ENCODE measurements at places on chromosomes 3 and 15.
A peak's percentile ranks its signal among the peaks of the same experiment; 100 is the strongest.

DNA sequence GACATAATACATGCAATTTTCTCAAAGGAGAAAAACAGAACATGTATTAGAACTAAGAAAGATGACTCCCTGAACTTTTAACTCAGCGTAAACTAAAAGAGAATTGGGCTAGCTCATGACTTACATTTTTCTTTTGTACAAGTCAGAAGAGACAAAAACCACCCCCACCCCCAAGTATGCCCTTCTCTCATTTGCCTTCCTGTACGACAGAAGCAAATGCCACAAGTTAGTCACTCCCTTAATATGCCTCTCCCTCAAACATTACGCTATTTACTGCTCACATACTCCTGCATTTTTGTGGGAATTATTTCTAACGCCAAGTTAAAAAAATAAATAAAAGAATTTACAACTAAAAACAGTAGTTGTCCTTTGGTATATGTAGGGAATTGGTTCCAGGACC, 22.0 kb downstream of the CPEB1 start:
- no peaks in the 10 kb centered on the region for H3K4me1 ChIP-seq
- no peak overlapping the region for H3K4me3 ChIP-seq
- no peaks in the 10 kb centered on the region for H3K36me3 ChIP-seq
- no peak for DNase-seq

GRCh38 chr3:128753715-128754114, 27.7 kb downstream of the RAB7A start:
- no peak for DNase-seq
- H3K36me3 ChIP-seq = no peaks in the 10 kb centered on the region
- H3K4me1 ChIP-seq = no peaks in the 10 kb centered on the region
- H3K27ac ChIP-seq = no peak overlapping the region
- H3K27me3 ChIP-seq = no peaks in the 10 kb centered on the region

- H3K4me3 ChIP-seq = peak overlapping the region; percentile 43
- no peak for DNase-seq
- H3K4me1 ChIP-seq = peaks cover 19% of the 10 kb centered on the region
- H3K27me3 ChIP-seq = no peaks in the 10 kb centered on the region
- H3K27ac ChIP-seq = peak overlapping the region; percentile 52
Observed at GRCh38 chr3:112086875-112087524, 811 bp downstream of the C3orf52 start.

DNA sequence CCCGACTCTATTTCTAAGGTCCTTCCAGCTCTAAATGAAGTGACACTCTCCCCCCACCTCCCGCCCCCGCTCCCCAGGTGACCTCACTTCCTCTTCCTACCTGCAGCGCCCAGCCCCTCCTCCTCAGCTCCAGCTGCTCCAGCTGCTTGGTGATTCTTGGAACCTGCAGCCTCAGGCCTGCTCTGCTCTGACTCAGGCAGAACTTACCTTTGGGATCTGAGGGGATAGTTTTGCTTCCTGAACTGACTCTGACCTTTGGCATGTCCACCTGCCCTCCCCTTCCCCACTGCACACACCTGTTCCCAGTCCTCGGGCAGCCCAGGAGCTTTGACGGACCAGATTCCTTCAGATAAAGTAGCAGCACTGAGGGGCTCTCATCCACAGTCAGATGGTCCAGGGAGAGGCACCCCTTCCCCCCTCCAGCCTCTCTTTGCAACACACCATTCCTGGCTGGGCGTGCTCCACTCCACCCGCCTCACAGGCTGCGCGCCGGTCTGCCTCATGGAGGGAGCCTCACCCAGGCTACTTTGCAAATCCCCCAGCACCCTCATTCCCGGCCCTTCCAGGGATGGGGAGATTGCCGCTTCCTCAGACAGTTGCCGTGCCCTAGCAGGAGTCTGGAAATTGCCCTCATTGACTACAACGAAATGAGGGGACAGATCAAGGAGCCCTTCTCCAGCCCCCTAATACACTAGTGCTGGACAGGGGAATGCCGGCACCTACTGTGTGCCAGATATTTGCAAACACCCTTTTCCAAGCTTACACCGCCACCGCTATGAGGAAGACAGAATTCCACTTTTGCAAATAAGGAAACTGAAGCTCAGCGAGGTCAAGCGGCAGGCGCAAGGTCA, 692 bp upstream of the C15orf39 start:
- no peaks in the 10 kb centered on the region for H3K27me3 ChIP-seq
- peak overlapping the region; percentile 92 for H3K27ac ChIP-seq

GRCh38 chr3:152650177-152650576, 184.8 kb upstream of the P2RY1 start:
- H3K27me3 ChIP-seq = no peaks in the 10 kb centered on the region
- H3K4me1 ChIP-seq = no peaks in the 10 kb centered on the region
- H3K27ac ChIP-seq = peak overlapping the region; percentile 1
- no peak for DNase-seq
- no peaks in the 10 kb centered on the region for H3K36me3 ChIP-seq

DNA sequence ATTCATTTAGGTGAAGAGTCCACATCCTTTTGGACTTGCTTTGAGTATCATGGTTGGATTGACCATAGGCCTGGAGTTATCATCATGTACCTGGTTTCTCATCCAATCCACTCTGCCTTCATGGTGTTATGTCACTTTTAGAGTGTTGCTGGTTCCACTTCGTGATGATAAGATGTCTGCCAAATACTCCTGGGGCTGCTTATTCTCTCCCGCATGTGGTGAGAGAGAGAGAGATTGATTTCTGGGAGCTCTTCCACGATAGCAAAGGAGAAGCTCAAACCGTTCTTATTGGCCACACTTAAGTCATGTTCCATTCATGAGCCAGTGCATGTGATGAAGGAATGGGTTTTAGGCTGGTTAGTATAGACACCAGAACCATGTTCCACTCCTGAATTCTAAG, 47.6 kb downstream of the MITF start:
- peak overlapping the region; percentile 74 for H3K27ac ChIP-seq
- H3K4me3 ChIP-seq = no peak overlapping the region
- H3K4me1 ChIP-seq = peaks cover 61% of the 10 kb centered on the region
- DNase-seq = no peak

DNA sequence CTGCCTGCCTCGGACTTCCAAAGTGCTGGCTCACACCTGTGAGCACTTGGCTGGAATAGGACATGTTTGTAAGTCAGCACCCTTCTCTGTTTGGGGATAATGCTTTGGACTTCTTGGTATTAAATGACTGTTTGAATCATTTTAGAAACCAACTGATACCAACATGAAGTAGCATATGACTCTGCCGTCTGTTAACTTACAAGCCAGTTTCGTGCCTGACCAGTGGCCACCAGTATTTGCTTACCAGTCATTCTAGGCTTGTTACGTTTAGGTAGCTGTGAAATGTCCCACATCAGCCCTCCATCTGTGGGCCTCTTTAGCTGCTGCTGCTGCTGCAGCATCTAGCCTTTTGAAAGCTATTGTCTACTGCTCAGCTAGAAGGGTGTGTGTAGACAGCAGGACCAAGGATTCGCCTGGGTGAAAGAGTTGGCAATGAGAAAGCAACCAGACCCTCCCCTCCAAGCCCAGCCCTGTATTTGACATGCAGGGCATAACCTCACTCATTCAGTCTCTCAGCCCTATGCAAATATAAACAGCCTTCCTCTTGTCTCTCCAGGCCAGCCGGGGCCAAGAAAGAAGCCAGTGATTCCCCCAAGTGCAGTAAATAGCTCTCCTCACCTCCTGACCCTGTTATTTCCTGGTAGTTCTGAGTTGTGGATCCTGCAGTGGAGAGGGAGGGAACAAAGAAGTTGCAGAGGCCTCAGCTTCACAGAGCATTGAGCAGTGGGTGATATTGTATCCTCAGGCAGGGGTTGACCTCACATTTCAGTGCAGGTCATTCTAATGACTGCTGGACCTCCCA, 51.0 kb downstream of the NKIRAS1 start:
- peak overlapping the region; percentile 2 for H3K27ac ChIP-seq
- H3K4me3 ChIP-seq = no peak overlapping the region
- H3K36me3 ChIP-seq = no peaks in the 10 kb centered on the region
- H3K4me1 ChIP-seq = no peaks in the 10 kb centered on the region

DNA sequence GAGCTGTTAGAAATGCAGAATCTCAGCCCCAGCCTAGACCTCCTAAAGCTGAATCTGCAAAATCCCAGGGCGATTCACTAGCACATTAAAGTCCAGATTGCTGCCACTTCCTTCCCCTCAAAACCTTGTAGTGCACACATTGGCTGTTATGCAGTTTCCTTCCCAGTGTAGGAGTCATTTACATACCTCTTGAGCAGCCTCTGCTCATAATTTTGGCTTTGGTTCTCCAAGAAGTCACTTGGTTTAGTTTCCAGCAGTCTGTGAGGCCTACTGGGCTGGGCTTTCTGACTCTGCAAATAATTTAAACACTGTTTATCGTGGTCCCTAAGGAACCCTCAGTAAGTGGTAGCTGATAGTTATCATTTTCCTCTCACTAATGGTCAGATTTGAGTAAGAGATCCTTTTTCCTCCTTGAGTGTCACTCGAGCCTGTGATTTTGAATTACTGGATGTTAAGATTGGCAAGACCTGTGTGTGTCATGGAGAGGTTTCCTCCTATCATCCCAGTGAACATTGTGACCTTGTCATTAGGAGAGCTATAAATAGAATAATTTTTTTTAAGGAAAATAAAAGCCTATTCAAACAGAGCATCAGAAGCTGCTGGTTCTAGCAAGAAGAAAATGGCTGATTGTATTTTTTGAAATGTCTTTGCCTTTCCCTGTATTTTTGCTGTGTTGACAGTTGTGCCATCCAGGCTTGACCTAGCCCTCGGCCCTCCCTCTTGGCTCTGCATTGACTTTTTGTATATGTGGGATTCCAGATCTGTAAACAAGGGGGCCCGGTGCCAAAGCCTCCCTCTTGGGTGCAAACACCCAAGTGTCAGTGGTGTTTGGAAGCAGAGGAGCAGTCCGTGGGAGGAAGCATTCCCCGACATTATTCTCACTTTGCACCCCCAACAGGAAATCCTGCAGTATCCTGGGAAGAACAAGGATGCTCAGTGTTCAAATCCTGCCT, 134.8 kb upstream of the ANKRD28 start:
- no peaks in the 10 kb centered on the region for H3K27me3 ChIP-seq
- no peaks in the 10 kb centered on the region for H3K4me1 ChIP-seq
- DNase-seq = no peak

DNA sequence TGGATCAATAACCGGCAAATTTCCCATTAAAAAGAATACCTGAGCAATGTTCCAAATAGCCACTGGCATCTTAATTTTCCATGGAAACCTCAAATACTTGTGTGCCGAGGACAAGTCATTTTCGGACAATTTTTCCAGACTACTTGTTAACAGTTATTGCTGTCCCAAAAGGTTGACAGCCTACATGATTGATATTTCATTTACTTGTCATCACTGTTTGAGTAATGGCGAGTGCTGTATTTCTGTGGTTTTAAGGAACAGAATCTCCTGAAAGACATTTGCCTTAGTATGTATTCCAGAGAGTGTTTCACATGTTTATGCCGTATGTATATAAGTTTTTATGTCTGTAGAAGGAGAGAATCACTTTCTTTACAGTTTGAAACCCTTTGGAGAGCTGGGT, 36.7 kb downstream of the MAP2K5 start:
- H3K27ac ChIP-seq = no peak overlapping the region
- no peak overlapping the region for H3K4me3 ChIP-seq
- H3K36me3 ChIP-seq = no peaks in the 10 kb centered on the region
- no peak for DNase-seq
- H3K27me3 ChIP-seq = no peaks in the 10 kb centered on the region

- no peaks in the 10 kb centered on the region for H3K27me3 ChIP-seq
- DNase-seq = no peak
- H3K4me3 ChIP-seq = no peak overlapping the region
- H3K36me3 ChIP-seq = no peaks in the 10 kb centered on the region
- no peak overlapping the region for H3K27ac ChIP-seq
Observed at GRCh38 chr15:33442449-33442848, 131.7 kb downstream of the RYR3 start.

- H3K27me3 ChIP-seq = peaks cover 3% of the 10 kb centered on the region
- DNase-seq = no peak
- no peak overlapping the region for H3K27ac ChIP-seq
- H3K36me3 ChIP-seq = no peaks in the 10 kb centered on the region
Observed at GRCh38 chr15:91849749-91850161, 3.8 kb upstream of the SLCO3A1 start.

GRCh38 chr15:45799508-45799907, 164.7 kb downstream of the SQOR start:
- H3K27ac ChIP-seq = no peak overlapping the region
- H3K27me3 ChIP-seq = no peaks in the 10 kb centered on the region
- no peak for DNase-seq
- H3K4me3 ChIP-seq = no peak overlapping the region
- H3K4me1 ChIP-seq = no peaks in the 10 kb centered on the region
- no peaks in the 10 kb centered on the region for H3K36me3 ChIP-seq

GRCh38 chr15:63387748-63388493, 6.3 kb upstream of the CA12 start:
- DNase-seq = no peak
- no peaks in the 10 kb centered on the region for H3K36me3 ChIP-seq
- H3K27ac ChIP-seq = no peak overlapping the region
- H3K27me3 ChIP-seq = no peaks in the 10 kb centered on the region
- no peaks in the 10 kb centered on the region for H3K4me1 ChIP-seq

GRCh38 chr3:136311968-136312367, 61.8 kb downstream of the PCCB start:
- H3K36me3 ChIP-seq = no peaks in the 10 kb centered on the region
- no peaks in the 10 kb centered on the region for H3K4me1 ChIP-seq
- no peak overlapping the region for H3K27ac ChIP-seq
- no peak for DNase-seq
- no peaks in the 10 kb centered on the region for H3K27me3 ChIP-seq

- DNase-seq = peak; percentile 52
- no peak overlapping the region for H3K27ac ChIP-seq
- H3K4me3 ChIP-seq = no peak overlapping the region
- no peaks in the 10 kb centered on the region for H3K27me3 ChIP-seq
- no peaks in the 10 kb centered on the region for H3K36me3 ChIP-seq
Observed at GRCh38 chr15:100905850-100906249, 13.3 kb upstream of the LRRK1 start.

DNA sequence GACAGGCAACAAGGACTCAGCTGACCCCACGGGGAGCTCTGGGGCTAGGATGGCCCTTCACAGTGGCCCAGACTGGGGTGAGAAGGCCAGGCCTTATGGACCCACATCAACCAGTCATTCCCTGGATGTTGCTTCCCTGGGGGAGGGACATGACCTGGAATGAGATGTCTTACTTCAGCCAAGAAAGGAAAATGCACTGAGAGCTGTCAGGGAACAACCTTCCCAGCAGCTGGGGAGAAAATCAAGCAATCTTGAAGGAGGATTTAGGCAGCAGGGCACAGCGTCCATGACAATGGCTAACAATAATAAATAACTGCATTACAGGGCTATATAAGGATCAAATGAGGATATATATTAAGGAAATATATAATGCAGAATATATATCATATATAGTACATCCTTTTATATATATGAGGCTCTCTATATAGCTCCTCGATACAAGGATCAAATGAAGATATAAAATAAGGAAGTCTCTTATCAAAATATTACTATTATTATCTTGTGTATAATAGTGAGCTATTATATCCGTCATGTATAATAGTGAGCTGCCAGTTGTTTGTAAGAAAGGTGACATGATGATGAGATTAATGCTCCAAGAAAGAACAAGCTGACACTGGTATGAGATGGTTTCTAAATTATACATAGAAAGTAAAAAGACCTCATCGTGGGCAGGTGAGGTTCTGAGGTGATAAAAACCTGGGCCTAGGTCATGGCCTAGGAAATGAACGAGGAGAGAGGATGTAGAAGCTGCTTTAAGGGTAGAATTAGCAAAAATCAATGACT, 117.8 kb upstream of the LIPC start:
- H3K4me3 ChIP-seq = no peak overlapping the region
- no peak for DNase-seq
- H3K27me3 ChIP-seq = no peaks in the 10 kb centered on the region
- H3K27ac ChIP-seq = no peak overlapping the region
- H3K4me1 ChIP-seq = no peaks in the 10 kb centered on the region
- H3K36me3 ChIP-seq = no peaks in the 10 kb centered on the region
